ENCODE measurements at places on chromosomes 12 and 14. TPM values are rescaled to one million over a fixed set of nuclear protein-coding genes. Genes with fewer than 3 reads are reported as not detected.

GRCh38 chr14:68807148-68807600 is 14.3 kb upstream of the ZFP36L1 start:
- no peak for DNase-seq

DNA sequence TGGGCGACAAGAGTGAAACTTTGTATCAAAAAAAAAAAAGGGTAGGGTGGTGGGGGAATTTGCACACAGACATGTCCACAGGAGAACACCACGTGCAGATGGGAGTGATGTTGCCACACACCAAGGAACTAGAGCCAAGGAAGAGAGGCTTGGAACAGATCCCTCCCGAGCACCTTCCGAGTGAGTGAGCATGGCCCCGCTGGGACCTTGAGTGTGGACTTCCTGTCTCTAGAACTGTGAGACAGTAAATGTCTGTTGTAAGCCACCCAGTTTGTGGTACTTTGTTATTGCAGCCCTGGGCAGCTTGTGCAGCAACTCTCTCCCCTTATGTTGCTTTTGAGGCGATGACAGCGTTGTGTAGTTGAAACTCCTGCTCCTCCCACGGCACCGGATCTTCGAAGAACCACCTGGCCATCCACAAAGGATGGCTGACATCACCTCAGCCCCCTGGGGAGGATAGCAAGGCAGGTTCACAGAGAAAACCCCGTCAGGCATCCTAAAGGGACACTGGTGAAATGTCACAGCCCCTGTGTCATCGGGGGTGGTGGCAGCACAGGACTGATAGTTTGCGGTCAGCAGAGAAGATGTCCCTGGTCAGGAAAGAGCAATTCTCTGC is 54.7 kb upstream of the PLEKHG3 start:
- peak; percentile 72 for DNase-seq

GRCh38 chr14:52352569-52352968 is 38.5 kb downstream of the PTGER2 start:
- no peak for DNase-seq

DNA sequence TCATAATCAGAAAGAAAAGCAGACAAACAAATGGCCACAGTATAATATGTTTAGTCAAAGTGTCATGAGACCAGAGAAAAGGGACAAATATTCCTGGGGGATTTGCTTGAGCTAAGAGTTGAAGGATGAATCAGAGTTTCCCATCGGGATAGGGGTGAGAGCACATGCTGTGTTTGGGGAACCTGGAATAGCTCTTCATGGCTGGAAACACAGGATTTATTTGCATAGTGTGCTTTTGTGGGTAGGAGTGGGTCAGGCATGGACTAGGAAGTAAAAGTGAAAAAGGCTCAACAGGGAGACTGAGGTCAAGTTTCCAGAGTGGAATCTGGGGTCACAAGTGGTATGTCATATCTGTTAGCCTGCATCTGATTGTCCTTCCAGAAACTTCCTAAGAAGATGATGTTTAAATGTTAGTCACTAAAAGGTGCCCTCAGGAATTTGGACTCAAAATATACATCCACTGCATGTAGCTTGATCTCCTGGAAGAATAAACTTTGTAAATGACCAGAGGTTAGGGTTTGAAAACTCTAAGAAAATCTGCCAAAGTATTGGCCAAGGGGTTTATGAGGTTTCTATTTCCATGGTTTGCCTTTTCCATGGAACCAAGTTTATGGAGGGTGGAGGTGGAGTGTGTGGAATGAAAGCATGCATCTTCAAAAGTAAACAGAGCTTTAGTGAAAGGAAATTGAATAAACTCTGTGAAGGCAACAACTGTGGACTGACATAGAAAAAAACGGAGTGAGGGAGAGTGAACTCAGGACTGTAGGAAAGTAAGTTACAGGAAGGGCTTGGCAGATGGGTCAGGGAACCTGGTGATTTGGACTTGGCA is 344.6 kb downstream of the C12orf75 start:
- DNase-seq = no peak

- DNase-seq = no peak
These were observed 115.8 kb downstream of the TRAFD1 start for GRCh38 chr12:112241176-112241575.

DNA sequence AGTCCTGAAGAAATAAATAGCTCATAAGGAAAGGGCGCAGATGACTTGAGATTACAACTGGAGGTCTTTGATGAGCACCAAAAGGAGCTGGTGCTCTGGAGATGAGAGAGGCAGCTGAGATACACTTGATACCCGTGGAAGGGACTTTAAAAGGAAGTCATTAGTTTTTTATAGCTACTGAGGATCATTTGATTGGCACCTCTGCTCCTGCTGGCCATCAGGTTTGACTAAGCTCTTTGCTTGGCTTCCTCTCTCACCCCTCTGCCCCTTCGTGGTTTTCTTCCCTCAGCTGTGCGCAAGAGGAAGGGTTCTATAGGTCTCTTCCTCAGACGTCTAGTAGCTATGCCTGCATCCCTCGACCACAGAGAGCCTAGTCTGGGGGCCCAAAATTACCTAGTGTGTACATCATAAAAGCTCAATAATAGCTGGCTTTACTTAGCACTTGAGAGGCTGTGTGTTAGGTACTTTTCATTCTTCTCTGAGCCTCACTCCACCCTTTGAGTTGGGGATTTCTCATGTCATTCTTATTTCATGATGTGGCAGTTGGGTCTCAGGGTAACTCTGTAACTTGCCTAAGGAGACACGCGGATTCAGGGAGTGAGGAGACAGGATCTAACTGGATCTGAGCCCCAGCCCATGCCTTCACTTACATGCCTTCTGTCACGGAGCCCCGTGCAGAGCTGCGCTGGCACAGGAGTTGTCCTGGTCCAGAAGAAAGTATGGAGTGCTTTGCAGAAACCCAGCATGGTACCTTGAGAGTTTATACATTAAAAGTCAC is 68.4 kb upstream of the ASPG start:
- no peak for DNase-seq

- no peak for DNase-seq
These were observed 324.2 kb downstream of the AEBP2 start for GRCh38 chr12:19763488-19763887.

GRCh38 chr14:90577661-90578282 is 180.9 kb downstream of the CALM1 start:
- peak; percentile 70 for DNase-seq

The IKZF4 gene
- total RNA-seq = 6.1 TPM

The TRHDE gene
- total RNA-seq = 1.0 TPM

DNA sequence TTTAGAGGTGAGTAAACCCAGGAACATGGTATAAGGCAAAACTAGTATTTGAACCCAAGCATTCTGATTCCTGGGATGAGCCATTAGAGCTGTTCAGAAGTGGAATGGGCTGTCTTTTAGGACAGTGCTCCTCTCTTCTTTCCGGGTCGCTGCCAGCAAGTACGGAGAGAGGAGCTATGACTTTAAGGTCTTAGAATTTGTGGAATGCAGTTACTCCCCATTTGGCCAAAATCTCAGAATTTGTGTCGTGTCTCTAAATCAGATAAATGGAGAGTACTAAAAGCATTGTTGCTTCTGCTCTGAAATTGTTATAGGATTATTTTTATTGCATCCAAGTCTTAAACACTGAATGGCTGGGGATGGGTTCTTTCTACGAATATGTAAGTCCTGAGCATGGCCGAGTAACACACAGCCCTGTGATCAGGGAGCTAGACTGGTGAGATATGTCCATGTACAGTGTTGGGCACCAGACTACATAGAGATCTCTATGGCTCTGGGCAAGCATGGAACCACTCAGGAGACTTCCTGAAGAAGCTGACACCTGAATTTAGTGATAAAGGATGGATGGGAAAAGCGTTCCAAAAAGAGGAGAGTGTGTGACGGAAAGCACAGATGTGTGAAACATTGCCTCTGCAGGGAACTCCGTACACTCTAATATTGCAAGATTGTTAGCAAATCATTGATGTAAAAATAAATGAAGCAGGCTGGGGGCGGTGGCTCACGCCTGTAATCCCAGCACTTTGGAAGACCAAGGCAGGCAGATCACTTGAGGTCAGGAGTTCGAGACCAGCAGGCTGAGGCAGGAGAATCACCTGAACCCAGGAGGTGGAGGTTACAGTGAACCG is 184.7 kb downstream of the SRGAP1 start:
- DNase-seq = no peak

DNA sequence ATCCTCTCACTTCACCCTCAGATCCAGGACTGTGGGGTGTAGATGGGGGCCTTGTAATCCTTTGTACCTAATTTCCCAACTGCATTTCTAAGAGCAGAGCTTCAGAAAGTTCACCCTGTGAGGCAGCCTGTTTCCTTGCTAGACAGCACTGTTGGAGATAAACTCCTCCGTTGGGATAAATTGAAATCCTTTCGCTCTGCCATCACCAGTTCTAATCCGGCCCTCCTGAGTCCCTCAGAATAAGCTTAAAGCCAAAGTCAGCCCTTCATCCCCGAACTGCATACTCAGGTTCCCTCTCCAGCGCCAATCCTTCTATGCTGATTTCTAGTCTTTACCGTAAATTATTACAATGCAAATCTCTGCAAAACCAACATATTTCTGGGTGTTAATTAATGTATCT is 114.7 kb downstream of the PRMT8 start:
- DNase-seq = no peak

DNA sequence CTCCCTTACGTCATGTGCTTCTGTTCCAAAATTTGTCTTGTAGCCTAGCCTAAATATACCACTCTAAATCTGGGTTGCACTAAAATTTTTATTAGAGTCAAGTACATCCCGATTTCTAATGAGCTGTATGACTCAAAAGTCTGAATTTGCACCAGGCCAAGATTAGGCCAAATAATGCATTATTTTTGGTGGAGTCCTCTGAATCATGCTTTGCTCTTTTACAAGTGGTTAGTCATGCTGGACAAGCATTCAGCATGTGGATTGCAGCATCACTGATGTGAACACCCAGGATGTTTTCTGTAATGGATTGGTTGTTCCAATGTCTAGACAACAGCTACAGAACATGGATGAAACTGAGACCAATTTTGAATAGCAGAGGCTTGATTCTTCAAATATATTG is 23.7 kb downstream of the HEBP1 start:
- no peak for DNase-seq

The NFATC4 gene
- total RNA-seq = 6.0 TPM

The GLT8D2 gene
- 1.2 TPM for total RNA-seq

DNA sequence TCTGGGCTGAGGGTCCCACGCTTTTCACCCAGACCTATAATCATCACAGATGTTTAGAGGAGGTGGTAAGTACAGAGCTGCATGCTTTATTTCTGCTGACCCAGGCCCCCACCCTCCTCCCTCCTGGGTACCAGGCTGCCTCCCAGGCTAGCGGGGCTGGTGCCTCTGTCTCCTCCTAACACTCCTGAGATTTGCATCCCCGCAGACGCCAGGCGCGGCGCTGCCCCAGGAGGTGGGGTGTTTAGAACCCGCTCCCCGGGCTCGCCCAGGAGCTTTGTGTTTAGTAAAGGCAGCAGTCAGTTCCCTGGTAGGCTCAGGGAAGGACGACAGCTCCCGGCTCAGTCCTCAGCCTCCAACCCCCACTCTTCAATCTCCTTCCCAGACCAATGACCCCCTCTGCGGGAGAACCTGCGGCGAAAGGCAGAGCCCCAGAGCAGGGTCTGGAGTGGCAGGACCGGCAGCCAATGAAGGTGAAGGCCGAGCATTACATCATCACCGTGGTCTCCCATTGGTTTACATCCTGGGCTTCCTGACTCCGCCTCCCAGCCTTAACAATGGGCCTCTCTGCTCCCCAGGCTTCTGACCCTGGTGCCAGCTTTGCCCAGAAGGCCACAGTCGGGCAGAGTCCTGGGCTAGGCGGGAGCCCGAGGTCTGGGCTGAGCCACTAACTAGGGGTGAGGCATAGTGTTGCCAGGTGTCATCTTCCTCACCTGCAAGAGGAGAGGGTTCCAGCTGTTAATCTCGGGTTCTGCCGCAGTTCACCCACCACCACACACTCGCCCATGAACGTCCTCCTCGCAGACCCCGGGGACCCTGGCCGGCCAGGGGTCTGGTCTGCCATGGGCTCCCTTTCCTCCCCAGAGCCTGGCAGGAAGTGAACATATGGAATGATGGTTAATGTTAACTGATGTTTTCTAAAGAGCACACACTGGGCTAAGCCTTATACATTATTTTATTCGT is 57.5 kb downstream of the CALM1 start:
- DNase-seq = no peak

The POTEM gene
- not detected for total RNA-seq

DNA sequence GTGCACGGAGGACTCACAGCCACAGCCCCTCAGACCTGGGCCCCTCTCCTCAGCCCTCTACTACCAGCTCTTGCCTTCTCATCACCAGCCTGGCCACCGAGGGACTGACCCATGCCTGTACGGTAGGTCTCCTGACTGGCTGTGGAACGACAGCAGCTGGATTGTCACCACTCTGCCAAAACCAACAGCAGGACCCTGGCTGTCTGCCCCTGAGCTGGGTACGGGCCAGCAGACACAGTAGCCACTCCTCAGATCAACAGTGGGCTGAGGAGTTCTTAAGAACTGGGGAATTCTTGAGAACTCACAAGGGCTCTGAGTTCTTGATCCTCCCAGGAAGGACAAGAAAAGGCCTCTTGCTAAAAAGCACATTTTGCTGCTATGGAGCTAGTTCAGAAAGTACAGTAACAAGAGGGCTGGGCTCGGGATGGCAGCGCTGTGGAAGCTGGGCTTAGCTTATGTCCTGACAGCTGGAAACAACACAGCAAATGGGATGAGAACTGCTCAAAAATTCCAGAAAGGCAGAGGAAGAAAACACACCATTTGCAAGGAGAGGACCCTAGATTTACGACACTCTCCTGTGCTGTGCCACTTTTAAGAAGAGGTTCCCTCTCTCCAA is 176.4 kb downstream of the ANO2 start:
- DNase-seq = no peak

GRCh38 chr14:75821831-75822521 is 159.8 kb downstream of the TGFB3 start:
- no peak for DNase-seq

GRCh38 chr12:117412465-117413188 is 51.2 kb upstream of the NOS1 start:
- DNase-seq = peak; percentile 85

All from gastrocnemius medialis (tissue), 4 donors.